ENCODE measurements at places on chromosomes 6 and 20.

DNA sequence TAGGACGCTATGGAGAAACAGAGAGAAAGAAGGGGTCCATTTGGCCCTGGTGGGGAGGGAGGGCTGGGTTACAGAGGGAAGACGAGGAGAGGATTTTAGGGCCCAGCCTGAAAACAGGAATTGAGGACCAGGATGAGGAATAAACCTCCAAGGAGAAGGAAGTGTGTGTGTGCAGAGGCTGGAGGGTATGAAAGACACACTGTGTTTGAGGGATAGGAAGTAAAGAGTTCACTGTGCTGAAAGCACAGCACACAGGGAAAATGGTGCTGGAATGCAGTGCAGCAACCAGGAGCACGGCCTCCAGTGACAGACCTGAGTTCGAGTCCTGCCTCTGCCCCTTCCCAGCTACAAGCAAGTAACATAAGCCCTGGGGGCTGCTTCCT, 7.8 kb downstream of the MBOAT1 start:
- no peak for DNase-seq

GRCh38 chr20:53698371-53698978, 104.8 kb upstream of the ZNF217 start:
- no peak for DNase-seq

GRCh38 chr20:57749131-57749690, 39.4 kb upstream of the PMEPA1 start:
- DNase-seq, result no peak

GRCh38 chr6:162964488-162965140, 236.8 kb downstream of the PACRG start:
- peak; percentile 86 for DNase-seq

GRCh38 chr6:11714116-11714797, 64.3 kb downstream of the ADTRP start:
- DNase-seq, result no peak

DNA sequence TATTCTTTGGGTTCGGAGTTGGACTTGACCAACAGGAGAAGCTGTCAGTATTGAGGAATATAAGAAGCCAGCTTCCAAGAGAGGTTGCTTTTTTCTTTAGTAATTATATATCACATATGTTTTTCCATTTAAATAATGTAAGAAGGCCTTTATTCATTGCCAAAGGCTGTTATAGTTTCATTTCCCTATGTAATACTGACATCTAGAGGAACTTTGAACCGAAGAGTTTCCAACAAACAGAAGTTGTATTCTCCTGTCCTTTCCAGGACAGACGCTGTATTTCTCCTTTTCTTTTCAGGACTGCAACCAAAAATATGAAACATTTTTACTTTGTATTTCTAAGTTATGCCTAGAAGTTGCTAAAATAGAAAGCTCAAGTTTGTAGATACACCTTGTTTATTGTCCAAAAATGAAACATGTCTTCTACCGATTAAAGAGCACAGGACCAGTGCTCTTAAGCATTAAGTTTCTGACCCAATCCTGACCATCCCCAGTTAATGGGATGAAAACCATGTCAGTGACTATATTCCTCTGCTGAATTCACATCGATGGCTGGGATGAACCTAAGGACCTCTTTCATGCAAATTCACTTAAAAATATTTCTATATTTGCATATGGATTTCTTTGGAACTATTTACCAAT, 55.1 kb downstream of the MYLK4 start:
- no peak for DNase-seq

DNA sequence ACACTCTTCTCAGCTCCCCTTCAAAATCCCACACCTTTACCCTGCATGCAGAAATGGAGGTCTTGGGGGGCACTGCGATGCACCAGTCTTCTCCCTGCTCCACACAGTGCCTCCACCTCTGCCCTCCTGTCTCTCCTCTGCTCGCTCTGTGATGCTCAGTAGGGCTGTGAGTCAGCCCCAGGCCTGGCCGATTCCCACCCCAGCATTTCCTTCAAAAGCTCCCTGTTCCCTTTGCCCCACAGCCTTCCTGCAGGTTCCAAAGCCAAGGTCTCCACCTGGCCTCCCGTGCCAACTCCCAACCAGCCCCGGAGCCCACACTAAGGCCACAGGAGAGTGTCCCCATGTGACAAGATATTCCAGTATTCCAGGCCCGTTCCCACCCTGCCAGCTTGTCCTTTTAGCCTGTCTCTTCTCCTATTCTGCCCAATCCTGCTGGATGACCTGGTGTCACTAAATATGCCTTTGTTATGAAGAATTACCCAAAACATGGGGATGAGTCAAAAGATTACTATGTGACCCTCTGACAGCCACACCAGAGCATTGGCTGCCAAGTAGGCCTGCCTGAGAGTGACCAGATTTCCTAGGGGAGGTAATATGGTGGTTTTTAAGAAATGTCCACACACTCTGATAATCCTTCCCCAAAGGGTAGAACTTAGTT, 118.9 kb upstream of the NXT1 start:
- no peak for DNase-seq
